ENCODE measurements at places on chromosomes 2 and 18.

- DNase-seq, result peak; percentile 1
Observed at GRCh38 chr18:77557046-77557587, 307.5 kb downstream of the GALR1 start.

DNA sequence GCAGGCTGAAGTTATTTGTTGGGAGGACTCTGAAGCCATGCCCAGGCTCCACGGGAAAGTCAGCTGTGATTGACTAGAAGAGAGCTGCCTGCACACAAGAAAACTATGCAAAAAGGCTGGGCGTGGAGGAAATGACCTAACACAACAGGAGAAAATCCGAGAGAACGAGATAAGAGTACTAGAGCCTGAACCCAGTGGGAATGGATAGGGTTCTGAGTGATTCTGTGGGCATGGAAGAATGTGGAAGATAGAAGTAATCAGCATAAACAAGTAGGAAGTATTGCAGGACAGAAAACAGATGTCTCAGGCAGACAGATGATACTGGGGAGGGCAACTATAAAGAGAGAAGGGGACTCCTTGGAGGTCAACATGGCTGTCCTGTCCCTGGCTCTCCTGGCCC is 12.1 kb upstream of the COPS8 start:
- peak; percentile 91 for DNase-seq

- peak; percentile 76 for DNase-seq
Observed at GRCh38 chr2:62785810-62786597, 80.5 kb downstream of the EHBP1 start.

- no peak for DNase-seq
Observed at GRCh38 chr2:216688731-216689340, 6.5 kb downstream of the IGFBP5 start.

DNA sequence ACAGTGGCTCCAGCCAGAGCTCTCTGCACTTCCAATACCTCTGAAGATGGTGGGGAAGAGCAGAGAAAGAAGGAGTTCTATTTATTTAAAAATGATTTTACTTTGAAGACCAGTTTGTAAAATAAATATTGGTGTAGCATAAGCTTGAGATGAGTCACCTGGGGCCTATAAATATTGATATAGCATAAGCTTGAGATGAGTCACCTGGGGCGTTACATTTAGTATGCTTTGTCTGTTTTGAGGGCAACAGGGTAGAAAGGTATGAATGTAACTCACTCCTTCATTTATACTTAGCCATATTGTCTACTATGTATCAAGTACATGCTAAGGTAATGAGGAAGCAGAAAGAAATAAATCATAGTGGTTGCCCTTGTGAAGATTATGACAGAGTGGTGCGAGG is 7.7 kb upstream of the SULT1C4 start:
- peak; percentile 40 for DNase-seq

GRCh38 chr2:136005462-136006196 is 20.2 kb upstream of the DARS1 start:
- no peak for DNase-seq

DNA sequence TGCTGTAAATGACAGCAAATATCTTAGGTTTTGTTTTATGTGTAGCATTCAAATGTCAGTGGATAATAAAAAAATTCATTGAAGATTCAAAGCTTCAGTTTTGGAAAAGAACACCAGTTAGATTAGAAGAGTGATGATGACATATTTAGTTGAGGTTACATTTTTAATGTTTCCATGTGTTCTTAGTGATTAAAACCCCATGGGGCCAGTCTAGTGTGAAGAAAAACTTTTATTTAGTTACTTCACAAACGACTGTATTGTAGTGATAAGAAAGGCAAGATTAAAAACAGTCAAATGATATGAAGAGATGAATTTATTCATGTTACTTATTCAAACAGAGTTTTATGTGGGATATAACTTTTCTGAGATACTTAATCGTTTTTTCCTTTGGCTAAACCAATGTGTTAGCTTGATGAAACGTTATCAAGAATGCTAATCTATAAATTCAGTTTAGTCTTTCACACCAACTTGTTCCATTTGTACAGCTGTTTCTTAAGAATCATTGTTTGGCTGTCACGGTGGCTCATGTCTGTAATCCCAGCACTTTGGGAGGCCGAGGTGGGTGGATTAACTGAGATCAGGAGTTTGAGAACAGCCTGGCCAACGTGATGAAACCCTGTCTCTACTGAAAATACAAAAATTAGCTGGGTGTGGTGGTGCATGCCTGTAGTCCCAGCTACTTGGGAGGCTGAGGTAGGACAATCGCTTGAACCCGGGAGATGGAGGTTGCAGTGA is 11.6 kb downstream of the BMPR2 start:
- DNase-seq, result peak; percentile 34

GRCh38 chr2:109335631-109336176 is 206.7 kb downstream of the SH3RF3 start:
- DNase-seq, result peak; percentile 85

DNA sequence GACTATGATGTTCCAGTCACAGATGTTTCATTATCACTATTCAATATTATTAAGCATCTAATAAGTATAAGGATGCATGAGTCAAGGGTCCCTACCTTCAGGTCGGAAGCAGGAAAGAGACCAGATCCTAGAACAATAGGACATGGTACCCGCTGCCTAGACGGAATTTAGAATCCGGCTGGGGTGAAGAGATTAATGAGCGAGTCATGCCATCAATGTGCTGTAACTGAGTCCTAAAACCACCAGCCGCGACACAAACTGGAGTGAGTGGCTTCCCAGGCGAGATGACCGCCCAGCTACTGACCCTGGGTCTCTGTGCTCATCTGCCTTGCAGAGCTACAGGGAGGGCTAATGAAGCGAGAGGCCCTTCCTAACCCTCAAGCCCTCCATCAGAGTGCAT is 73.6 kb downstream of the DNMT3A start:
- no peak for DNase-seq

- no peak for DNase-seq
Observed at GRCh38 chr18:11437046-11437445, 172.3 kb upstream of the SLC35G4 start.

DNA sequence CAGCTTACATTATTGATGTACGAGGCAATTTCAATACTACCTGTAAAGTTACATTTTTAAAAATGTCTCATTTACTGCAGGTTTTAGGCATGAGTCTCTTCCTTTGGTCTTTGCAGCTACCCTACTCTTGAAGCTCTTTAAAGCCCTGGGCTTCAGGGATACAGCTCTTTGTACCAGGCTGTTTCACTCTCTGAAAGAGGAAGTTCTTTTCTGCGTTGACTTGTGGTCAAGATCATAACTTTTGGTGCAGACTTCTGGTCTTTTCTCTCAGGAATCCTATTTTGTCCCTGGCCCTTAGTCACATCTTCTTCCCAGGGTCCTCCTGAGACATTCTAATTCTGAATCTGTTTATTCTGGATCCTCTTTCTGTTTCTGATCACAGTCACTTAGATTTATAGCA is 16.6 kb upstream of the HRH4 start:
- no peak for DNase-seq

GRCh38 chr2:86747711-86748639 is 27.9 kb downstream of the RMND5A start:
- peak; percentile 88 for DNase-seq

DNA sequence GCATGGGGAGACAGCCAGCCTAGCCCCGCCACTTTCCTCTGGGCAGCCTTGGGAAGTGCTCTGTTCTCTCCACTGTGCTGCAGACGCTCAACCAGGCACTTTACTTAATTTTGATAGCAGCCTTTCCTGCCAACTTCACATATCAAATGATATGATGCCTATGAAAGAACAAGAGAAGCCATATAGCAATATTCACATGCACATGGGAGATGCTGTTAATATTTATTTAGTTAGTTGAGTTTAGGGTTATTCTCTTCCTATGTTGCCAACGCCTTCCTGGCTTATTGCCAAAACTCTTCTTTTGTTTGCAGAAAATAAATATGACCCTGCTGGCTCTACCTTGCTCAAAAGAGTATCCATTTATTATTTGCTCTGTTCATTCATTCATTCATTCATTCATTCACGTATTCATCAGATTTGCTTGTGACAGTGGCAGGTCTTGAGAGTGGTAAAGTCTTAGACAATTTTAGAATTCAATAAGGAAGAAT is 99.3 kb downstream of the GATA6 start:
- no peak for DNase-seq
